ENCODE measurements at places on chromosomes 1 and 21.
A peak's percentile ranks its signal among the peaks of the same experiment; 100 is the strongest.

GRCh38 chr1:200405264-200405663 lies 4.6 kb downstream of the ZNF281 start:
- DNase-seq = no peak

DNA sequence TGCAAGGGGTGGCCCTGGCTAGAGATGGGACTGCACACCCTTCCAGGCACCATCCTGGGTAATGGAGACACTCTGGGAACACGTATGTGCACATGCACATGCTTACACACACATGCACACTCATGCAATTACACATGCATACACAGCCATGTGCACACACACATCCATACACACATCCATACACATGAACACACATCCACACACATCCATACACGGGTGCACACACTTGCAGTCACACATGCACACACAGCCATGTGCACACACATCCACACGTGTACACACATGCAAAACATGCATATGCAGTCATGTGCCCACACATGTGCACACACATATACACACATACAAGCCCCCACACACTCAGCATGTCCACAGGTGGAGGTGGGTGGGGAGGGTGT lies 22.3 kb upstream of the POFUT2 start:
- no peak for DNase-seq

- DNase-seq = peak; percentile 73
Measured at GRCh38 chr21:31731056-31731856, 662 bp downstream of the SCAF4 start.

- no peak for DNase-seq
Measured at GRCh38 chr1:103561643-103562395, 9.6 kb upstream of the AMY2B start.

GRCh38 chr1:5879421-5879820 lies 112.8 kb downstream of the NPHP4 start:
- DNase-seq = no peak

DNA sequence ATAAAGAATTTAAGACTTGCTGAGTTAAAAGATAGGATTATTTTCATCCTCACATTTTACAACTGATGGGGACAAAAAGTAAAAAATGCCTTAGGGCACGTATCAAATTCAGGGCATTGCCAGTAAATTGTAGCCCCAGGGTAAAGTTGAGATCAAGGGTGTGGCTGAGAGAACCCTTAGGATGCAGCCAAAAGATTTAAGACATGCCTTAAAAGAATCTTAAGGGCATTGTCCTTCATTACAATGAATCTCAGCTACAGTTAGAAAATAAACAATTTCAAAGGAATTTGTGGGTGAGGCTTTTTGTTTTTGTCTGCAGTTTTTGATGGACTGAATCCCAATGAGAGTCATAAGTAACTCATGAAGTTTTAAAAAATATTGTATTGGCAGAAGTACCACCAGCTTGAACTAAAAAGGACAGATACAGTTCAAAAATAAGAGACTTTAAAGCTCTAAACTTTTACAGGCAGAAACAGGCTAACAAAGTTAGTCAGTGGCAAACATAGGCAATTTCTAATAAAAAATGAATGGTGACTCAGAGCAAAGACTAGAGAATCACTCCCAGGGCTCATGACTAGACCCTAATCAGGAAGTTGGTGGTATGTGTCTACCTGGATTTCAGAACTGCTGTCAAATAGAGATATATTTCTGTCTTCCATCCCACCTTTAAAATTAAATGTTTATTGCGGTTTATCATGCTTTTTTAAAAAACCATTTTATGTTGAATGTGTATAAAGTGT lies 165.1 kb upstream of the SNX7 start:
- DNase-seq = no peak

- DNase-seq = no peak
Measured at GRCh38 chr1:7575041-7575400, 196.1 kb upstream of the VAMP3 start.

- DNase-seq = no peak
Measured at GRCh38 chr1:229035054-229035747, 235.7 kb upstream of the RAB4A start.

DNA sequence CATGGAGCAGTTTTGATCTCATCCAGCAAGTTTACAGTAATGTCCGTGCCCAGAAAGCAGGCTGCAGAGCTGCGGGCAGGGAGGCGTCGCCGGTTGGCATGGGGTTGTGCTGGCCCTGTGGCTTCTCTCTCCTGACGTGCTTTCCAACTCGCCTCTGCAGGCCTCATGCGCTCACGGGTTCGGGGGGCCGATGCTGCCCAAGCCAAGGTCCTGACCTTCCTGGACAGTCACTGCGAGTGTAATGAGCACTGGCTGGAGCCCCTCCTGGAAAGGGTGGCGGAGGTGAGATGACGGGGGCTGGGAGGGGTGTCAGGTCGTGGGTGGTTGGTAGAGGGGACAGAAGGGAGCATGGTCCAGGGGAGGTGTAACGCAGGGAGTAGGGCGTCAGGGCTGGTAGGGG lies 176.1 kb downstream of the GALNT2 start:
- DNase-seq = no peak
